Right atrium auricular region (tissue), 2 donors: ENCODE measurements at places on chromosomes 6 and 20. TPM values are rescaled to one million over a fixed set of nuclear protein-coding genes. Genes with fewer than 3 reads are reported as not detected.

The LAMA4 gene
- 37.2 TPM for total RNA-seq

The POFUT1 gene
- total RNA-seq, result 31.6 TPM

The NKAIN4 gene
- total RNA-seq, result not detected

The SYCP2 gene
- total RNA-seq, result 0.79 TPM

The TMEM217 gene
- total RNA-seq, result 1.3 TPM

The PTCRA gene
- not detected for total RNA-seq

The MMP24 gene
- total RNA-seq, result 3.8 TPM

The SLC17A3 gene
- not detected for total RNA-seq

The HCK gene
- total RNA-seq, result 9.2 TPM

The CCM2L gene
- total RNA-seq, result 8.1 TPM
